ENCODE measurements at places on chromosomes 7 and 10. TPM values are rescaled to one million over a fixed set of nuclear protein-coding genes. Genes with fewer than 3 reads are reported as not detected.

DNA sequence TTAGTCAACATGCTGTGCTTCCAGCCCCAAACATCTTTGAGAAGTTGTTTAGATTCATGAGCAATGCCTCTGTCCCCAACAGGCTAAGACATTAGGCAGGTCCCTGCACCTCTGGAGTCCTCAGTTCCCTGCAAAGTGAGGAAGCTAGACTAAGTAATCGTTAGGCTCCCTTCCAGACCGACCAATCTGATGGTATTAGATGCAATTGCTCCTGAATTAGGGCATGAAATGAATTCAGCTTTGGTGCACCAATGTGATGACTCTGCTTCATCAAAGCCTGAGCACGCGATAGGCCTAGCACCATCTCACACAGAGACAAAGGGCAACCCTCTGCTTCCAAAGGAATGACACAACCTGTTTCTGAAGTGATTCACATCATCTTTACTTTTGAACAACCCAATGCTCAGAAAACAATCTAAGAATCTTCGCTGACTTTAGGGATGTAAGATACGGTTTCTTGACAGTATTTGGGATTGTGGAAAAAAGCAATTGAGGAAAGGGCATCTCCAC lies 723 bp upstream of the TES start:
- DNase-seq = no peak

GRCh38 chr7:148726385-148726784 lies 27.7 kb downstream of the CUL1 start:
- DNase-seq = no peak

DNA sequence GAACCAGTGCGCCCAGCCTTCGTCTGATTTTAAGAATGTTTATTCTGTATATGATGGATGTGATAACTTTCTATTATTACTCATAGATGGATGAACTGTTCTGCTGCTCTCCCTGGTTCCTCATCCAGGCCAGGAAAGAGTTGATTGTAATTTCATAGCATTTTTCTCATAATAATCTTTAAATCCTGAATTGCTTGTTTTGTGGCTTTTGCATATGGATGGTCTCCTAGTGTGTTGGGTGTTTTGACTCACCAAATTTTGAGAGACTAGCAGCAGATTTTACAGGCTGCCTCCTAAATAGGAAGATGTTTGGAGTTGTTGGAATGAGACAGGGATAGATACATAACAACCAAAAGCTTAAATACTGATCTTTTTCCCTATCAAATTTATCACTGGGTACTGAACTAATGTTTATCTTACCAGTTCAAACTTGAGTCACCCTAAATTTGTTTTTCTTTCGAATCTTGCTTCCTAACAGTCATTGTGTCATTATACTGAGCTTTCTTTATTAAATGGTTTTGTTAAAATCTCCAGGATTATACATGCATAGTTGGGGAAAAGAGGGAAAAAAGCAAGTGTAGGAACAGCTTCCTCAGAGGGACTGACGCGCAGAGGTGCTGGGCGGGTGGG lies 106.0 kb upstream of the GATA3 start:
- DNase-seq = no peak

TAS2R4 gene
- 5.1 TPM for polyA plus RNA-seq

- DNase-seq = no peak
Observed at GRCh38 chr7:71497256-71497946, 365.5 kb downstream of the GALNT17 start.

- DNase-seq = no peak
Observed at GRCh38 chr10:53166325-53166724, 393.7 kb upstream of the MBL2 start.

ATP6V0A4 gene
- 55.1 TPM for polyA plus RNA-seq

OPN4 gene
- not detected for polyA plus RNA-seq

IGF2BP3 gene
- polyA plus RNA-seq = 90.2 TPM

GRCh38 chr7:151176401-151176800 lies 8.9 kb upstream of the GBX1 start:
- DNase-seq = no peak

- no peak for DNase-seq
Observed at GRCh38 chr10:83218205-83218604, 921.1 kb upstream of the GHITM start.

- DNase-seq = no peak
Observed at GRCh38 chr7:55730197-55730596, 132.4 kb downstream of the SEPTIN14 start.

GRCh38 chr7:133030346-133030745 lies 51.5 kb downstream of the CHCHD3 start:
- DNase-seq = no peak

DNA sequence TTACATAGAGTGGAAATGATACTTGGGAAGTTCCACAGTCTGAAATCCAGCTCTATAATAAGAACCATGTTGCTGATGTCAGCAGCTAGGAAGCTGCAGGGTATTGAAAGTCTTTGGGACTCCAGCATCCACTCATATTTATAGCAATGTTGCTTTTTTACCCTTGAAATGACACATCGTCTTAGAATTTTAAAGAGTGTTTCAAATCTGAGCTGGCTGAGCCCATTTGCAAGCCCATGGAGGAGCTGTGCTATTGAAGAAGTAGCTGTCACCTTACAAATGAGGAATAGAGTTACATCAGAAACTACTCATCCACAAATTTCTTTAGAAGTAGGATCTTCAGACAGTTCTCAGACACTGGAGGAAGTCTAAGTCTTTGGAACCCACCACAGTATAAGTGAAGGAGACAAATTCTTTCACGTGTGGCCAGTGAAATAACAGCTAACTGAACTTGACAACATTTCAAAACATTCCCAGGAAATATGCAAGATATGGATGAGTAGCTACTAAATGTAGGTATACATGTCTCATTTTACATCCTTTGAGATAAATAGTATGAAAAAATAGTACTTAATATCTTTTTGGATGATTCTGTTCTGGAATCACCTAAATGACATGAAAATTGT lies 203.6 kb downstream of the ZNF365 start:
- DNase-seq = no peak

- no peak for DNase-seq
Observed at GRCh38 chr10:132928261-132928660, 14.1 kb downstream of the CFAP46 start.

FGFR2 gene
- 100 TPM for polyA plus RNA-seq

AKR1E2 gene
- polyA plus RNA-seq = 11.4 TPM

GRCh38 chr10:132869621-132870020 lies 72.7 kb downstream of the CFAP46 start:
- DNase-seq = no peak

DNA sequence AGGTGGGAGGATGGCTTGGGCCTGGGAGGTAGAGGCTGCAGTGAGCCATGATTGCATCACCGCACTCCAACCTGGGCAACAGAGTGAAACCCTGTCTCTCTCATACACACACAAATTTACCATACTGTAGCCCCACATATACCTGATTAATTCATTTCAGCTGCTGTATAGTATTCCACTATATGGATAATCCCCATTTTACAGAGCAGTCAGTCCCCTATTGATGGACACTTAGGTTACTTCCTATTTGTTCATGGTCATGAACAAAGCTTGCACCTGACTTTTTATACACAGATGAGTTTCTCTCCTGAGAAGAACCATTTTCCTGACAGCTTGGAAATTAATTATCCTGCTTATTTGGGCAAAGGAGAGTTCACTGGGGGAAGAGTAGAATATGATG lies 59.2 kb downstream of the EMX2 start:
- no peak for DNase-seq

- no peak for DNase-seq
Observed at GRCh38 chr10:32413513-32413912, 32.4 kb upstream of the CCDC7 start.

HMX2 gene
- 1.6 TPM for polyA plus RNA-seq

DNA sequence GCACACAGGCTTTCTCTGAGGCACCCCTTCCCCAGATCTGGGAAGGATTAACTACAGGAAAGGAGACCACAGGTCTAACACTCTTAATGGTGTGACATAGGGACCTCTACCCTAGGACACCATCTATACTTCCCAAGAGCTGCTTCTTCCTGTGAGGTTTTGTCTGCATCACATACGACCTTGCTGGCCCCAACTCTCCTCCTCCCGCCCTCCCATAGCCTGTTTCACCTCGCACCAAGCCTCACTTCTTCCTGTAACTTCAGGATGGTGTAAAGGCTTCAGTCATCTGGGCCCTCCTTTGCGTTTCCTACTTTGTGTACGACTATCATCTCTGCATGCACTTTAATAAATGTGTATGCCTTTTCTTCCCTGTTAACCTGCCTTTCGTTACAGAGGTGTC lies 274.3 kb downstream of the KLF6 start:
- no peak for DNase-seq

GRCh38 chr7:45185028-45185863 lies 27.7 kb downstream of the RAMP3 start:
- no peak for DNase-seq

TMEM213 gene
- 52.0 TPM for polyA plus RNA-seq

GRCh38 chr10:64594072-64594471 lies 1072.9 kb downstream of the REEP3 start:
- DNase-seq = no peak

DNA sequence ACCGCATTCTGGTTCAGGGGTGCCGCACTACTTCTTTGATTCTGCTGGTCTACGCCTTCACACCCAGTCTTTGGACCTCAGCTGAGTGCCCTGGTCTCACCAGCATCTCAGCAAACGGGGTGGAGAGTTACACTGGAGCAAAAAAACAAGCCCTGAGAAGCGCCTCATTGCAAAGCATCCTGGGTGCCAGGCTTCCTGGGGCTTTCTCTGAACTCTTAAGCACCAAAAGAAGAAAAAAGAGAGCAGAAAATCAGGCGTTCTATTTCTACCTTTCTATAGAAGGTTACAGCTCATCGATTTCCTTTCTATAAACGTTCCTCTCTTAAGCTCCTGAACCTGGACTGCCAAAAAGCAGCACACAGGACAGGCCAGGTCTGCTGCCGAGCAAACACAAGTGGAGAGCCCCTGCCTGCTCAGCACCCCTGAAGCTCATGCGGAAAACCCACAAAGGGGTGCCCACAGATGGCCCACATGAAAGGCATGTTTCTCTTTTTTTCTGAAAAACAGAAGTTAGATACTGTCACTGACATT lies 217.9 kb downstream of the SFMBT2 start:
- DNase-seq = no peak

GRCh38 chr10:36110097-36110496 lies 468.0 kb upstream of the FZD8 start:
- no peak for DNase-seq

UPF2 gene
- 34.6 TPM for polyA plus RNA-seq

MYO3A gene
- polyA plus RNA-seq = 9.7 TPM

GRCh38 chr7:82945480-82945879 lies 217.2 kb downstream of the PCLO start:
- DNase-seq = no peak

DNA sequence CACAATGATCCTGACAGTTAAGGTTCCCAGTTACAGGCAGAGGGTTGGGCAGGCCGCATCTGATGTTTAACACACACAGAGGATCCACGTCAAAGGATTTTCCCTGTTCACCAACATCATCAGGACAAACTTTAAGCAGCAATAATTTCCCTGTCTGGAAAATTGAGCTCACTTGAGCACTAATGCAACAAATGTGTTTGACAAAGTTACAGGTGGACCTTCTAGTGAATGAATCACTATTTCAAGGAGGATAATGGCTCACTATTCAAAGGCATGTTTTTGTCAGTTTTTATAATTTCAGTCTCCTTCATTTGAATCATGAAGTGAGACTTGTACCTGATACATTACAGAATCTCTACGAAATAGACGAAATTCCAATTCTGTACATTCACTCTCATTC lies 127.3 kb downstream of the DIP2C start:
- no peak for DNase-seq

FAM180A gene
- polyA plus RNA-seq = not detected

HGF gene
- polyA plus RNA-seq = 3.2 TPM

- no peak for DNase-seq
Observed at GRCh38 chr7:159064121-159064815, 80.4 kb downstream of the VIPR2 start.

DNA sequence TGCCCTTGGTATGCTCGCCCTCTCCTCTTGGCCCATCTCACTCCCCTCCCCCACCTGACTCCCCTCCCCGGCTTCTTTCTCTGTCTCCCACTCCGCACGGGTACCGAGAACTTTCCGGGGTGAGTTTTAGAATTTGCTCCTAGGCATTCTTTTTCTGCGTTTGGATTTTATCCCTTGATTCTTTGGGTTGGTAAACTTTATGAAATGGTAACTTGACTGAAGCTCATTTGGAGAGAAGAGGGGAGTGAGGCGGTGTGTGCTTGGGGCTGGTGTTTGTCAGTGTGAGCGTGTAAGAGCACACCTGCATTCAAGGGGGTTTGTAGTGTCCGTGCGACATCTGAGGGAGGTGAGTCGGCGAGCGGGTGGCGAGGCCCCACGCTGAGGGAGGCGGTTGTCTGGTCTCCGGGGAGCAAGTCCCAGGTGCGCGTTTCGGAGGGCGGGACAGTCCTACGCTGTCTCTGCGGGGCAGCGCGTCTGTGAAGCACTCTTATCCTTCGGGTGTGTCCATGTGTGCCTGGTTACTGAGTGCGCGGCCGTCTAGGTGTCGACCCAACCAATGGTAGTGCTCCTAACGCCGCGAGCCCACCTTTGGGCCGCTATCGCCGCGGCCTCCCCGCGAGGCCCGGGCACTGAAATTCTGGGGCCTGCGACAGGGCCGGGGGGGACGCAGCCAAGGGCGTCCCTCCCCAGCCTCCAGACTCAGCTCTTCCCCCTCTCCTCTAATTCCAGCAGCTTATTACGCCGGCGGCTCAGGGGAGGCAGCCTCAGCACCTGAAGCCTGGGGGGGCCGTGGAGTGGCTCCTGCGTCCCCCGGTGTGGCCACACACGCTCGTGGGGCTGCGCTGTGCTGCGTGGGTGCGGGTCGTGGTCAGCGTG lies 2.6 kb upstream of the ZNF503 start:
- no peak for DNase-seq

DNA sequence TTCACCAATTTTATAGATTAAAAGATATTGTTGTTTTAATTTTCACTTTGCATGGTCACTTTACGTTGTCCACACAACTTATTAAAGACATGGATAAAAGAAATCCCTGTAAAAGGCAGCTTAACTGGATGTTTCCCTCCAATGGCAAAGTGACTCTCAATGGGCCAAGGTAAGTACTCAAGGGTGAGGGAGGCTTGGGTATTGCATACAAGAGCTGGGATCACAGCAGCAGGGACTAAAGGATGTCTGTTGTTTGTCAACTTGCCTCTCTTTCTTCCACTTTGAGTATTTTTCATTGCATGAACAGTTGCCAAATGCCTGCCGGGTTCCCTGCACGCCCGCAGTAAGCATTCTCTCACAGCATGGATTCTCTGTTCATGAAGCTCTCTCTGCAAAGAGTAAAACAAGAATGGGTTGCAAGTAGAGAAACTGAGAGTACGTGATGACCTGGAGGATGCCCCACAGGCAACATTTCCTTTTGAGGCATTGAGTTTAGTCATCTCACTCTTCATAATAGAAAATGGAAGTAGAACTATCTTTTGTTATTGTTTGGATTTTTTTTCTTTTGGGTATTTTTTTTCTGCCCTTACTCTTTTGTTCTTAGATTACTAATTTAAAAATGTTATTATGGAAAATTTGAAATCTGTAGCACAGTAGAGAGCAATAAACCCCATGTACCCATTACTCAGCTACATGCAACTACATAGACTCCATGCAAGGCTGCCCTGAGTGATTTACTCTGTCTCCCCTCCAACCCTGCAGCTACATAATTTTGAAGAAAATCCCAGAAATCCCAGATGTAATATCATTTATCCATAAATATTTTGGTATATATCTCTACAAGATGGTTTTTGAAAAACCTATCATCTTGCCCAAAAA lies 26.3 kb downstream of the GPR141 start:
- no peak for DNase-seq

EBF3 gene
- 2.0 TPM for polyA plus RNA-seq
